ENCODE measurements at places on chromosomes 4 and X. TPM values are rescaled to one million over a fixed set of nuclear protein-coding genes. Genes with fewer than 3 reads are reported as not detected.

Gene LDB2
- total RNA-seq = not detected

Gene TAF7L
- total RNA-seq = 0.10 TPM

Gene TCEAL7
- total RNA-seq = not detected

Gene MXRA5
- total RNA-seq = not detected

Gene MSANTD1
- total RNA-seq = 0.08 TPM

Gene BMPR1B
- 7.4 TPM for total RNA-seq

Gene OTUD6A
- not detected for total RNA-seq

Gene CT45A5
- not detected for total RNA-seq

Gene UNC5C
- not detected for total RNA-seq

Measured in A549 treated with GW870086 at 1 μM for 4 hours (cell line).